ENCODE measurements at places on chromosomes 3 and 15. TPM values are rescaled to one million over a fixed set of nuclear protein-coding genes. Genes with fewer than 3 reads are reported as not detected.

GRCh38 chr15:78312957-78313356 lies 13.5 kb upstream of the SKIC8 start:
- H3K4me1 ChIP-seq: no peaks in the 10 kb centered on the region
- no peak overlapping the region for H3K27ac ChIP-seq
- no peaks in the 10 kb centered on the region for H3K27me3 ChIP-seq
- no peak for DNase-seq
- no peak overlapping the region for H3K4me3 ChIP-seq

- H3K4me3 ChIP-seq: no peak overlapping the region
- DNase-seq: no peak
- peaks cover 16% of the 10 kb centered on the region for H3K36me3 ChIP-seq
- H3K27me3 ChIP-seq: no peaks in the 10 kb centered on the region
Measured at GRCh38 chr15:57288926-57289580, 87.3 kb upstream of the CGNL1 start.

Gene AGTR1
- 22.6 TPM for total RNA-seq

Gene CCR2
- 0.33 TPM for total RNA-seq

GRCh38 chr15:71809346-71809745 lies 1.0 kb upstream of the NR2E3 start:
- H3K36me3 ChIP-seq: no peaks in the 10 kb centered on the region
- no peaks in the 10 kb centered on the region for H3K4me1 ChIP-seq
- H3K27ac ChIP-seq: no peak overlapping the region
- H3K27me3 ChIP-seq: no peaks in the 10 kb centered on the region
- H3K4me3 ChIP-seq: no peak overlapping the region

Gene ACSBG1
- not detected for total RNA-seq

DNA sequence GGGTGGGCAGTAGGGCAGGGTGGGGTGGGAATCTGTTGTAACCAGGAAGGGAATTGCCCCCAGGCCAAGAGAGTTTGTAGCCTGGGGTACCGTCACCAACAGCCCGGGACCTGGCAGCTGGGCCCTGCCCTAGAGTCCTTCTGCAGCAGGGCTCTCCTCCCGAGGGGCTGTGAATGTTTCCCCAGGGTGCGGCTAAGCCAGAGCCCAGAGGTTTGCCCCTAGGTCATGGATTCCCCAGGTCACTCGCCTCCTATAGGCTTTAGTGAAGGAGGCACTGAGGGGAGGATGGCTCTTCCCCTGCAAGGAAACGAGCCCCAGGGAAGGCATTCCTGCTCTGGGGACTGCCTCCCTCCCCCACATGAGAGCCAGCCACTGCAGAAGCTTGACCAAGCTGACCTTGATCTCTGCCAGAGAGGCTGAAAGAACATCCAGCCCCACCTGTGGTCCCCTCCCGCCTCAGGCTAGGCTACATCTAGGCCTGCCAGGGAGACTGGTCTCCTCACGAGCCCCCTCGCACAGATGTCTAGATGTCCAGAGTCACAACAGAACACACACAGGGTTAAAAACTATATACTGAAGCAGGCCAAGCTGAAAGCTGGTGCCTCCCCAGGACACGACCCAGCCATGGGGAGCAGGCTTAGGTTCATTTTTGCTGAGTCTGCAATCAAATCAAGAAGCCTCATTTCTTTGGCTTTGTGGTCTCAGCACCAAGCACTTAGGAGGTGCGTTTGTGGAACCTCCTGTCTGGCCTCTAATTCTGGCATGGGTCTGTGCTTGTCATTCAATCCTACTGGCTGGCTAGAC lies 69.1 kb upstream of the TAMM41 start:
- no peaks in the 10 kb centered on the region for H3K36me3 ChIP-seq
- H3K27me3 ChIP-seq: no peaks in the 10 kb centered on the region
- H3K4me3 ChIP-seq: no peak overlapping the region
- H3K27ac ChIP-seq: no peak overlapping the region

GRCh38 chr15:39269352-39269751 lies 311.5 kb upstream of the THBS1 start:
- H3K27me3 ChIP-seq: no peaks in the 10 kb centered on the region
- H3K36me3 ChIP-seq: no peaks in the 10 kb centered on the region
- no peak for DNase-seq
- no peak overlapping the region for H3K4me3 ChIP-seq

Gene GASK1A
- total RNA-seq: 1.5 TPM

GRCh38 chr15:87959662-87960061 lies 296.9 kb downstream of the NTRK3 start:
- no peaks in the 10 kb centered on the region for H3K4me1 ChIP-seq
- no peak for DNase-seq
- no peak overlapping the region for H3K27ac ChIP-seq

DNA sequence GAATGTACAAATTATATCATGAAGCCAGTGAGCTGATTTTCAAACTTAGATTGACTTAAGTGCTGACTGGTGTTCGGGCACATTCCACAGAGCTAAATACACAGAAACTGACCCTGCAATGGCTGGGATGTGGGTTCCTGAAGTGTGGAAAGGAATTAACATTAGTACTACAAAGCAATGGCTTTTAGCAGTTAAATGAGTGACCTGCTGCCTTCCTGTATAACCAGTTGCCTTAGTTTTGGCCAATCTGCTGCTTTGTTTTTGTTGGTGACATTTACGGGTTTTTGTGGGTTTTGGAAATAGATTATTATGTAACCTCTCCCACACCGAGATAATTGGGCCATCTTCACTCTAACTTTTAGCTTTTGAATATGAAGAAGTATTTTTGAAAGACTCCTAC lies 2.4 kb upstream of the SKIC8 start:
- H3K27ac ChIP-seq: no peak overlapping the region
- DNase-seq: no peak
- H3K4me3 ChIP-seq: no peak overlapping the region
- H3K36me3 ChIP-seq: no peaks in the 10 kb centered on the region
- H3K27me3 ChIP-seq: no peaks in the 10 kb centered on the region

DNA sequence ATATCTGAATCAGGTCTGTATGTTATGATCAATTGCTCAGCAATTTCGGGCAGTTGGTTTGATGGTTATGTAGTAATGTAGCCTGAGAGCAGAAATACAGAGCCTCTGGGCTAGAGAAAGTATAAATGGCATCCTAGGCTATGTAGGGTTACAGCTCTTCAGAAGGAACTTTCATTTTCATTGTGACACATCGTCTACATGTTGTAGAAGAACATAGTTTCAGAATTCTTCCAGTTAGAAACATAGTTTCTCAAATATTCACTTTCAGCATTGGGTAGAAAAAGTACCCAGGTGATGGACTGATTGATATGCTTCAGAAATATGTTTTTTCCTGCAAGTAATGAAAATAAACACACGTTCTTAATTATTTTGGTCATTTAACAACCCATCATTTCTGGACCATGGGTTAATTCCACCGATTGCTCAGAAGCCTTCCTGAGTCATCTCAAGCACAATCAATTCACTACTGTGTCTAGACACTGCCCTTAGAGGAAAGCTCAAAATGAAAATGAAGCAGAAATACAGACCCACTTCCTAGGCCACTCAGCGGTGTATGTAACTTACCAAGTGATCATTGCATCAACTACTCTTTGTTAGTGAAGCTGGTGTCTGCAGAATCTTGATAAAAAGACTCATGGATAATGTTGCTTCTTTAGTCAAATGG lies 88.8 kb upstream of the TSEN2 start:
- H3K27ac ChIP-seq: no peak overlapping the region
- H3K4me3 ChIP-seq: no peak overlapping the region
- H3K4me1 ChIP-seq: no peaks in the 10 kb centered on the region
- H3K36me3 ChIP-seq: no peaks in the 10 kb centered on the region
- H3K27me3 ChIP-seq: no peaks in the 10 kb centered on the region
- no peak for DNase-seq

DNA sequence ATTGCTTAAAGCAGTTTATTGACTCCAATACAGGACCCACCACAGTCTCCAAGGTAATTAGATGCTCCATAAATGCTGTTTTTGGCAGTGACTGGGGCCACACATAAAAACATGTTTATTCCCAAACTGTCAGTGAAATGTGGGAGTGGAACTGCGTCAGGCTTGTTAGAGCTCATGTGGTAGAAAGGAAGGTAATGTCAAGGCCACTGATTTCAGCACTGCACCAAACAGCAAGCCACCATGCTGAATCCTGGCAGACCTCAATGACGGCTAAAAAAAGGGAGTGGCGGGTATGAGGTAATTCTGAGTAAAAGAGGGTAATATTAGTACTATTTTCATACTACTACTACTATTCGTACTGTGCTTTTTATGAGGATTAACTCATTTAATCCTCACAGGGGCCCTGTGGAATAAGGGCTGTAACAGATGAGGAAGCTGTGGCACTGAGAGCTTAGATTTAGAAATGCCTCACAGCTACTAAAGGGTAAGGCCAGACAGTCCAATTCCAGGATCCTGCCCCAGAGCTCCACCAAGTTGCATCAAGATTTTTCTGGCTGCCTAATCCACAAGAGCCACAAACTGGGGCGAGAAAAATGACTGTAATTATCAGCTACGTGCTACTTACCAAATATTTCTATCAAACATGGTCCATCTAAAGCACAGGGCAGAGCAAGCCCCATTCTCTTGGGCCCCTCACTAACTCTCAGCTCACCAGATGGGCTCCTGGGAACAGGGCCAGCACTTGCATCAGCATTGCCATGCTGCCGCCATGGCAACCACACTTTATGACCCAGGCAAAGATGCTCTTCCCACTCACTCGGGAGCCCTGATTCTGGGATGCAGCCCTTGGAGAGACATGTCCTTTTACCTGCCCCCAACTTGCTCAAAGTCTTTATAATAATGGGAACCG lies 83.6 kb upstream of the SPATA12 start:
- no peak overlapping the region for H3K27ac ChIP-seq
- H3K4me3 ChIP-seq: no peak overlapping the region
- H3K27me3 ChIP-seq: no peaks in the 10 kb centered on the region
- no peaks in the 10 kb centered on the region for H3K36me3 ChIP-seq
- peak; percentile 58 for DNase-seq

DNA sequence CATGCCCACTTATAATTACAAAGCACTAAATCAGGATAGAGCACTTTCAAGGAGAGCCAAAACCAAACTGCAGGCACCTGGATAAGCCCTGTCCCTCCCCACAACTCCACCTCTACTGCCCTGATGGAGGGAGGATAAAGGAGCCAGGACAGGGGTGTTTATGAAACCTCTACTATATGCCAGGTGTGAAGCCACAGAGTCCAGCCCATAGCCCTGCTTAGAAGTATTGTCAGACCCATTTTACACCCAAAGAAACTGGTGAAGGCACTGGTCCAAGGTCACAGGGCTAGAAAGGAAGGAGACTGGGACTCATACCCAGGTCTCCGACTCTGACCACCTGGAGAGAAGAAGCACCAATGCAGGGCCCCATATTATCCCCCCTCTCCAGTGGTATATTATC lies 48.7 kb downstream of the SH3BP5 start:
- H3K36me3 ChIP-seq: no peaks in the 10 kb centered on the region
- peaks cover 20% of the 10 kb centered on the region for H3K4me1 ChIP-seq
- no peak for DNase-seq
- H3K4me3 ChIP-seq: no peak overlapping the region
- H3K27me3 ChIP-seq: no peaks in the 10 kb centered on the region

Gene C3orf22
- not detected for total RNA-seq

DNA sequence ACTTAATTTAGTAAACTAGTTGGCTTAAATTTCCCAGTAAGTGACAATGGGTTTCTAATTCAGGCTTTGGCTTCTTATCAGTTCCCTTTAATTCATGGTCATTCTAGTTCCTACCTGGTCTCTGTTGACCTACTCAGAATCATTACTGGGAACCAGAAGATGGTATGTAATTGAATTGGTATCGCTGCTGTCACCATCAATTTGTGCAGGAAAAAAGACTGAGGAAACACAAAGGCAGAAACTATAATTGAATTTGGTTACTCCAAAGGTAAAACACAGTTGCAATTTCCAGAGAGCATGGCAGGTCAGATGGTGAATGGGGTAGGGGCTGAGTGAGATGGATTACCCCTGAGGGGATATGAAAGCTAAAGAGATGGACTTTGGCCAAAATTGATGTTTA lies 226.5 kb upstream of the GAP43 start:
- no peaks in the 10 kb centered on the region for H3K36me3 ChIP-seq
- H3K4me1 ChIP-seq: no peaks in the 10 kb centered on the region
- no peak overlapping the region for H3K4me3 ChIP-seq
- DNase-seq: no peak

DNA sequence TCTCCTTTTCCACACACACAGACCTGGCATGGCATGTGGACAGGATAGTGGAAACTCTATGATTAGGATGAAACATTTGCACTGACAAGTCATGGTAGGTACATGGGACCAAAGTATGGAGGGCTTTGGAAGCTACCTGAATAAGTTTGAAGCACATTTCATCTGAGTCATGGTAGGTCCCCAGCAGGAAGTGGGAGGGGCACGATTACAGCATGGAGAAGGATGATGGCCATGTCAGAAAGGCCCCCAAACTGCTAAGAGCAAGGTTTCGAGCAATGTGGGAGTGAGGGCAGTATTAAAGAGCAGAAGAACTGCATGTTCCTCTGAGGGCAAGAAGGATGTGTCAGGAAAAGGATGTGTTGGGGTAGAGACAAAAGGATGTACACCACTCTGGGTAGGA lies 51.5 kb upstream of the CSTA start:
- H3K27me3 ChIP-seq: no peaks in the 10 kb centered on the region
- DNase-seq: no peak
- no peaks in the 10 kb centered on the region for H3K4me1 ChIP-seq
- H3K4me3 ChIP-seq: no peak overlapping the region
- H3K27ac ChIP-seq: no peak overlapping the region
